Stomach (tissue), 19 donors: ENCODE measurements at places on chromosomes 1 and 21. TPM values are rescaled to one million over a fixed set of nuclear protein-coding genes. Genes with fewer than 3 reads are reported as not detected.

DNA sequence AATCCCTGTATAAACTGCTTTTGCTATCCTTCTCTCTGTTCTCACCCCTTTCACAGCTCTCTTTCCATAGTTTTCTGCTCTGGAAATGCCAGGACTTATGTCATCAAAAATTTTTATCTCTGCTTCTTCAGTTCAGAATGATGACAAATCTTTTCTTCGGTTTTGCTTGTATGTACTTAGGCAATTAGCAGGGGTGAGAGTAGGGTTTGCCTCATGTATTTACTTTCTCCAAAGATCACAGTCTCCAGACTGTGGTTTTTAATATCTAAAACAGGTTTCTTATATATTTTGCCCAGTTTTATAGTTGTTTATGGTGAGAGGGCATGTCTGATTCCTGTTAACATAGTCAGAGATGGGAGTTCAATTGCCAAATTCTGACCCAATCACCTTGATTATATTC, 235.4 kb upstream of the LYPLAL1 start:
- no peak overlapping the region for H3K27ac ChIP-seq
- no peaks in the 10 kb centered on the region for H3K4me1 ChIP-seq
- no peaks in the 10 kb centered on the region for H3K27me3 ChIP-seq
- H3K36me3 ChIP-seq = no peaks in the 10 kb centered on the region
- no peak for DNase-seq

- H3K4me3 ChIP-seq = no peak overlapping the region
- no peaks in the 10 kb centered on the region for H3K27me3 ChIP-seq
- H3K4me1 ChIP-seq = peaks cover 20% of the 10 kb centered on the region
- no peaks in the 10 kb centered on the region for H3K36me3 ChIP-seq
- DNase-seq = no peak
These were observed 19.1 kb upstream of the LYST start for GRCh38 chr1:235885655-235886262.

Gene IL22RA1
- 2.2 TPM for total RNA-seq

GRCh38 chr21:42731264-42732032, 78.0 kb downstream of the PDE9A start:
- DNase-seq = no peak
- peaks cover 33% of the 10 kb centered on the region for H3K36me3 ChIP-seq
- H3K27me3 ChIP-seq = no peaks in the 10 kb centered on the region
- peak overlapping the region; percentile 59 for H3K27ac ChIP-seq

Gene S100A11
- 9.8 TPM for total RNA-seq

Gene DCDC2B
- total RNA-seq = not detected

Gene C1orf226
- total RNA-seq = 14.0 TPM

DNA sequence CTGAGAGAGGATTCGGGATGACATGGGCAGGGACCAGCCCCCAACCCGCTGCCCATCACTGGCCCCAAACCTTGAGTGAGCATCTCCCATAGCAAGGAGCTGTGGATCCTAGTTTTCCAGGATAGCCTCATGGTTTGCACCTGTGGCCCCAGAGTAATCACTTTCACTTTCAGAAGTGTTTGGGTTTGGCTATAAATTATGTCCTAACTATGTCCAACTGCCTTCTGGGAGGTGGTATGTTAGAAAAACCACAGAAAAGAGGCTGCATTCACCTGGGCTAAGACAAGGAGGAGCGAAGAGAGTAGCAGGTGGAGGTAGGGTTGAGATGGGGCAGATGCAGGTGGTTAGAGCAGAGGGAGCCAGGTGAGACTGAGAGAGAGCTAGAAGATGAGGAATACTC, 19.4 kb upstream of the CLIC6 start:
- no peak overlapping the region for H3K27ac ChIP-seq
- H3K4me3 ChIP-seq = no peak overlapping the region
- DNase-seq = no peak
- peaks cover 10% of the 10 kb centered on the region for H3K4me1 ChIP-seq
- no peaks in the 10 kb centered on the region for H3K36me3 ChIP-seq

- no peaks in the 10 kb centered on the region for H3K27me3 ChIP-seq
- DNase-seq = peak; percentile 61
- peak overlapping the region; percentile 99 for H3K27ac ChIP-seq
These were observed 18.0 kb downstream of the KIAA2013 start for GRCh38 chr1:11908095-11908675.

Gene CALML6
- total RNA-seq = not detected

Gene RORC
- 1.4 TPM for total RNA-seq

Gene MECR
- total RNA-seq = 8.9 TPM

DNA sequence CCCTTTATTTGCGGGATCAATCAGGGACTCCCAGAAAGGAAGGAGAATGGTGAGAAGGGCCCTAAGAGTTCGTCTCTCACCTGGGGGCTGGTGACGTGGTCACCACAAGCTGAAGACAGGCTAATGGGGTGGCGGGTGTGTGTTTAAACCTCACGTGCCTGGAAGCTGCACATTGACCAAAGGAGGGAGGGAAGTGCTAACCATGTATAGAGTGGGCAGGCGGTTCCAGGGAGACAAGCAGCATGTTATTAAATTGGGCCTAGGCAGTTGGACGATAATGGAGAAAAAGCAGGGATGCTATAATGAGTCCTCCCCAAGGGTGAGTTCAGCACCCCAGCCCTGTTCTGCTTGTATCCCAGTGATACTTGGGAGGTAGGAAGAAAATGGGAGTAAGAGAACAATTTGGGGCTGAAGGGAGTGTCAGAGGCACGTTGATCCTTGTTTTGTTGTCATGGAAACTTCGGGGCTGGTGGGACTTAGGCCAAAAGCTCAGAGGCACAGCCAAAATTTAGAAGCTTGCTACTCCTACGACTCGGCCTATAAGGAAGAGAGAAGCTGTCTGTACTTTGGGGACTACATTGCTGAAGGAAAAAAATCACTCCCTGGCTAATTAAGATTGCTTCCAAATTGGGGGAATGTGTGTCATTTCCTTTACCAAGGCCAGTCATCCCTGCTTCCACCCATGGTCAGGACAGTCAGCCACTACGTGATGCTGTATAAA, 33.2 kb upstream of the EPHA8 start:
- DNase-seq = peak; percentile 90
- no peak overlapping the region for H3K27ac ChIP-seq
- H3K4me3 ChIP-seq = no peak overlapping the region
- peaks cover 17% of the 10 kb centered on the region for H3K4me1 ChIP-seq

GRCh38 chr1:245677461-245678240, 522.9 kb downstream of the KIF26B start:
- no peaks in the 10 kb centered on the region for H3K4me1 ChIP-seq
- H3K27ac ChIP-seq = no peak overlapping the region
- H3K4me3 ChIP-seq = no peak overlapping the region

Gene VTCN1
- not detected for total RNA-seq
